ENCODE measurements at places on chromosomes 4 and X. TPM values are rescaled to one million over a fixed set of nuclear protein-coding genes. Genes with fewer than 3 reads are reported as not detected.

DNA sequence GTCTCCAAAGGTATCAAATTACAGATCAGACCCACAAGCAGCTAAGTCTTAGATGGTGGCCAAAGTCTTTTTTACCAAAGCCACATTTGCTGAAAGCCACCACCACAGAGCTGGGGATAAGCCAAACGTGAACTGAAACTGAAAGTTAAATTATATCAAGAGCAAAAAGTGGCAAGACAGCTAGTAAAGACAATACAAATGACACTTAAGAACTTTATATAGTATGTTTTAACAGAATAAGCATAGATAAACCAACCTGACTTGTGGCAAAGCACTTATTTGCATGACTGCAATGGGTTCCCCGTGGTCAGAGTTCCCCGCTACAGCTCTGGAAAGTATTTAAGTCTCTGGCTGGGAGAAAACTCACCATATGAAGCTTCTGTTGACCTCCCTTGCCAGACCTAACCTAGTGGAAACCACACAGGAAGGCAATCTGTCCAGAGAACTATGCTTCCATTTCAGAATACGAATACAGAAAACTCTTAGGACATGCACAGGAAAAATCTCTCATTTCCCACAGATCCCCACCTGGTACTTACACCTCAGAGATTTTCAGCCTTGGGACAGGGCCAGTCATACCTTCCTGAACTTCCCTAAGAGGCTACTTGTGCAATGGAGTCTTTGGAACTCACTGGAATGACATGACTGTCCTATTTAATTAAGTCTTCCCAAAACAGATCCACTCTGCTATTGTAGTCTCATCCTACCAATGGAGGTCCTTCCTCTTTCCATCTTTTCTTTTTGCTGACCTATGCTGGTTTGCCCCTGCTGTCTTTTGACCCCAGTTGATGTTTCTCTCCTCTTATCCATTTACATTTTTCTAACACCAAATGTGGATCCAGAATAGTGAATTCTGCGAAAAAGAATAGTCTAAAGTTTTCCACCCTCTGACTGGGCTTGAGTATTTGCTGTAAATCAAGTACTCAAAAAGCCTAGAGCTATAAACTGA, 225.1 kb downstream of the NR3C2 start:
- H3K27me3 ChIP-seq, result no peaks in the 10 kb centered on the region
- H3K4me1 ChIP-seq, result no peaks in the 10 kb centered on the region
- H3K4me3 ChIP-seq, result peak overlapping the region; percentile 27
- no peaks in the 10 kb centered on the region for H3K36me3 ChIP-seq
- no peak overlapping the region for H3K27ac ChIP-seq
- no peak for DNase-seq

GRCh38 chr4:94933799-94934198, 176.0 kb downstream of the BMPR1B start:
- H3K4me1 ChIP-seq, result no peaks in the 10 kb centered on the region
- no peak overlapping the region for H3K27ac ChIP-seq
- peaks cover 3% of the 10 kb centered on the region for H3K27me3 ChIP-seq
- no peak for DNase-seq

DNA sequence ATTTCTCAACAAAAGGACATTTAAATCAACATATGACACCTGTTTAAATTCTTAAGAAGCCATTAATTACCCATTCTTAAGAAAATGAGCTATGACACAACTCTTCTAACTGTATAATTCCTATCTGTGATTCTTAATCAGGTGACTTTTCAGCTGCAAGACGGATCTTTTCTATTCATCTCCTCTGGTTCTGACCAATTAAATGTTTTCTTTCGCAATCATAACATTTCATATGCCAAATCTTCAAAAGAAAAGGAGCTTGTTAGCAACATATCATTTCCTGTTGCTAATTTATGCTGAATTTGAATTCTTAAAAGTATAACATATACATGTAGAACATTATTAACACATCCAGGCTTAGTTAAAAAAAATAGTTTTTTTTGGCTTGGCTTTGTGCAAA, 62.5 kb downstream of the SEL1L3 start:
- H3K4me3 ChIP-seq, result no peak overlapping the region
- peaks cover 14% of the 10 kb centered on the region for H3K36me3 ChIP-seq
- DNase-seq, result no peak
- H3K4me1 ChIP-seq, result peaks cover 21% of the 10 kb centered on the region
- peaks cover 1% of the 10 kb centered on the region for H3K27me3 ChIP-seq

DNA sequence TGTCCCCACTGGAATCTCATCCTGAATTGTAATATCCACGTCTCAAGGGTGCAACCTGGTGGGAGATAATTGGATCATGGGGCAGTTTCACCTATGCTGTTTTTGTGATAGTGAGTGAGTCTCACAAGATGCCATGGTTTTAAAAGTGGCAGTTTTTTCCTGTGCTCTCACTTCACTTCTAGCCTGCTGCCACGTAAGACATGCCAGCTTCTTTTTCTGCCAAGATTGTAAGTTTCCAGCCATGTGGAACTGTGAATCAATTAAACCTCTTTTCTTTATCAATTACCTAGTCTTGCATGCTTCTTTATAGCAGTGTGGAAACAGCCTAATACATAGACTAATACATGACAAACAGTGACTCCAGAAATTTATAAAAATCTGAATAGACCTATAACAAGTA, 1131.8 kb downstream of the PCDH7 start:
- H3K27ac ChIP-seq, result no peak overlapping the region
- no peaks in the 10 kb centered on the region for H3K36me3 ChIP-seq
- H3K4me1 ChIP-seq, result no peaks in the 10 kb centered on the region
- no peak for DNase-seq

SPINK2 gene
- total RNA-seq, result not detected

GRCh38 chr4:182286035-182286434, 42.8 kb downstream of the TENM3 start:
- DNase-seq, result peak; percentile 50
- no peak overlapping the region for H3K4me3 ChIP-seq
- H3K27ac ChIP-seq, result no peak overlapping the region

- no peak overlapping the region for H3K4me3 ChIP-seq
- peaks cover 15% of the 10 kb centered on the region for H3K4me1 ChIP-seq
- H3K27me3 ChIP-seq, result no peaks in the 10 kb centered on the region
- no peak for DNase-seq
- H3K36me3 ChIP-seq, result no peaks in the 10 kb centered on the region
Measured at GRCh38 chrX:13092455-13092941, 48.1 kb upstream of the FAM9C start.

DNA sequence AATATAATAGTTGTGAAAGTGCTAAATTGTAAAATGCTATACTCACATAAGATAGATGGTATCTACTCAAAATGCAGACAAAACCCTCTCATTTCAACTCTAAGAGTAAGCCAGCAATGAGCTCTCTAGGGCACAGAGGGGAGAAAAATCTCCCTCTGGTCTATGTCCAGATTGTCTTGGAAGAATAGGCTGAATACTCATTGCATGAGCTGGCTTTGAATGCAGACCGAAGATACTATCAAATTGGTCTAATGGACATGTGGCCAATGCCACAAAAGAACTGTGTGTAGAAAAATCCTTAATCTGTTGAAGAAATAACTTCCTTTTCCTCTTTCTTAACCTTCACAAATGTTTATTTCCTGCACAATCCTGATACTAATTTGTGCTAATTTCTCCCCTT, 3.5 kb downstream of the ZXDA start:
- peak overlapping the region; percentile 70 for H3K27ac ChIP-seq
- H3K27me3 ChIP-seq, result no peaks in the 10 kb centered on the region
- H3K36me3 ChIP-seq, result no peaks in the 10 kb centered on the region
- H3K4me1 ChIP-seq, result peaks cover 41% of the 10 kb centered on the region
- DNase-seq, result peak; percentile 76
- peak overlapping the region; percentile 68 for H3K4me3 ChIP-seq

- peak; percentile 88 for DNase-seq
- peaks cover 28% of the 10 kb centered on the region for H3K4me1 ChIP-seq
- peak overlapping the region; percentile 94 for H3K27ac ChIP-seq
- H3K27me3 ChIP-seq, result no peaks in the 10 kb centered on the region
- peak overlapping the region; percentile 66 for H3K4me3 ChIP-seq
Measured at GRCh38 chrX:100995469-100995868, 26.0 kb downstream of the ARL13A start.

ADGRG4 gene
- total RNA-seq, result not detected

- H3K27me3 ChIP-seq, result peaks cover 5% of the 10 kb centered on the region
- no peak for DNase-seq
- no peak overlapping the region for H3K4me3 ChIP-seq
- peaks cover 7% of the 10 kb centered on the region for H3K4me1 ChIP-seq
- no peaks in the 10 kb centered on the region for H3K36me3 ChIP-seq
Measured at GRCh38 chr4:53637348-53637747, 46.1 kb upstream of the LNX1 start.

DNA sequence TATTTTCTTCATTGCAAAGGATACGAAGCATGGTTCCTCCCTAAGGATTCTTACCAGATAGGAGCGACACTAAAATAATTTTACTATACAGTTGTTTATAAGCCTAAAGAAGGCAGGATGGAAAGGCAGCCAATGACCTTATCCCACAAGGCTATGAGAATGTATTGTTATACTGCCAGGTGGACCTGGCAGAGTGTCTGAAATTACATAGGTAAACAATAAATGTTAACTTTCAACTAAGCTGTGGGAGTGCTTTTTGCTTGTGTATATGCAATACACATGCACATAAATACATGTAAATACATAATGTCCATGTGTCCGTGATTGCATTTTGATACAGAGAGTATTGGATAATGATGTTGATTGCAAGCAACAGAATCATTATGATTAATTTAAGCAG, 850.6 kb downstream of the CENPC start:
- H3K4me3 ChIP-seq, result no peak overlapping the region
- H3K36me3 ChIP-seq, result no peaks in the 10 kb centered on the region
- no peaks in the 10 kb centered on the region for H3K4me1 ChIP-seq
- no peak for DNase-seq

ZFP92 gene
- 0.38 TPM for total RNA-seq

DNA sequence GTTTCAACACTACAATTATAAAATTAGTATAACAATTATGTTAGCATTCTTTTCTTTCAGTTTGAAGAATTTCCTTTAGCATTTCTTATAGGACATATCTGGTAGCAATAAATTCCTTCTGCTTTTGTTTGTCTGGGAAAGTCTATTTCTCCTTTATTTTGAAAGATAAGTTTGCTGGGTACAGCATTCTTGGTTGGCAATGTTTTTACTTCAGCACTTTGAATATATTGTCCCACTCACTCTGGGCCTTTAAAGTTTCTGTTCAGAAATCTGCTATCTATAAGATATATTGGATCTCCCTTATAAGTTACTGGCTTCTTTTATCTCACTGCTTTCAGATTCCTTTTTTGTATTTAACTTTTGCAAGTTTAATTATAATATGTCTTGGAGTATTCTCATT, 222.1 kb downstream of the PARM1 start:
- no peaks in the 10 kb centered on the region for H3K4me1 ChIP-seq
- H3K27ac ChIP-seq, result no peak overlapping the region
- no peaks in the 10 kb centered on the region for H3K27me3 ChIP-seq
- DNase-seq, result no peak
- no peak overlapping the region for H3K4me3 ChIP-seq

DNA sequence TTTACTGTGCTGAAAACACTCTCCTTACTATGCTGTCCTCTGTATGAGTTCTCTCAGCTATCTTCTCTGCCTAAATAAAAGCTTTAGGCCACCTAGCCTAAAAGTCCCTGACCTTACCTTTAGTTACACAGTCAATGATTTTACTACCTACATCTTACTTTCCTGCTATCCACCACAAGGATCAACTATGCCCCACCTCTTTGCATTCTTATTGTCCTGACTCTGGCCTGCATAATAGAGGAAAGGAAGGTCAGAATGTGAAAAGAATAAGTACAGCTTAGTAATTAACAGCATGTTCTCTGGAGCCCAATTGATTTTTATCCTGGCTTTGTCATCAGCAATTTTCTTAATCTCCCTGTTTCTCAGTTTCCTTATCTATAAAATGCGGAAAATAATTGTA, 1257.8 kb downstream of the RPA4 start:
- peaks cover 10% of the 10 kb centered on the region for H3K4me1 ChIP-seq
- H3K27me3 ChIP-seq, result no peaks in the 10 kb centered on the region
- no peak for DNase-seq

USP17L22 gene
- not detected for total RNA-seq

GRCh38 chrX:151870602-151871001, 42.1 kb upstream of the MAGEA4 start:
- H3K4me3 ChIP-seq, result peak overlapping the region; percentile 21
- H3K36me3 ChIP-seq, result no peaks in the 10 kb centered on the region

KCTD8 gene
- not detected for total RNA-seq

GRCh38 chr4:152063621-152064240, 302.9 kb upstream of the GATB start:
- no peak overlapping the region for H3K27ac ChIP-seq
- H3K27me3 ChIP-seq, result peaks cover 5% of the 10 kb centered on the region
- H3K36me3 ChIP-seq, result no peaks in the 10 kb centered on the region
- DNase-seq, result peak; percentile 47
- no peak overlapping the region for H3K4me3 ChIP-seq

SFRP2 gene
- total RNA-seq, result not detected

GRCh38 chr4:174582463-174582862, 60.2 kb upstream of the HPGD start:
- H3K4me1 ChIP-seq, result no peaks in the 10 kb centered on the region
- DNase-seq, result no peak

FGA gene
- total RNA-seq, result not detected

ABLIM2 gene
- total RNA-seq, result not detected

- H3K27ac ChIP-seq, result no peak overlapping the region
- DNase-seq, result no peak
- no peak overlapping the region for H3K4me3 ChIP-seq
- H3K4me1 ChIP-seq, result no peaks in the 10 kb centered on the region
- no peaks in the 10 kb centered on the region for H3K36me3 ChIP-seq
Measured at GRCh38 chrX:112359906-112360305, 277.3 kb upstream of the TRPC5 start.

GRCh38 chrX:46169808-46170207, 375.4 kb downstream of the ZNF674 start:
- no peak overlapping the region for H3K4me3 ChIP-seq
- no peak overlapping the region for H3K27ac ChIP-seq
- no peaks in the 10 kb centered on the region for H3K36me3 ChIP-seq
- H3K27me3 ChIP-seq, result peaks cover 5% of the 10 kb centered on the region

HSFX3 gene
- total RNA-seq, result not detected

DNA sequence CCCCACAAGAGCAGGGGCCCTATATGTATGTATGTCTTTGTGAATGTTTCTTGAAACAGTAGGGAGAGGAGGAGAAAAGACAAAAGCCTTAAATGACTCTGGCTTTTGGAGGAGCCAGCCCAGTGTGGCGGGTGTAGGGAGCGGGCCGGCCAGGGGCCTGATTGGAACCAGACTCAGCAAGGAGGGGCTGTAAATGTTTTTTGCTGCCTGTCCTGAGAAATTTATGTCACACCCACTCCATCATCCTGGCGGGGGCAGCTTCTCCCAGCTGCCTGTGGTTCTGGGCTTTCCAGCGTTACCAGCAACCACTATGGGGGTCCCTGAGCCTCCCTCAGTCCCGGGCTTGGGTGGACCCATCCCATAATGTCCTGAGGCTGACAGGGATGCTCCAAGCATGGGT, 130.8 kb downstream of the PJA1 start:
- H3K36me3 ChIP-seq, result no peaks in the 10 kb centered on the region
- peaks cover 18% of the 10 kb centered on the region for H3K27me3 ChIP-seq
- H3K27ac ChIP-seq, result no peak overlapping the region
- no peaks in the 10 kb centered on the region for H3K4me1 ChIP-seq

GIMD1 gene
- total RNA-seq, result not detected

RAB9B gene
- total RNA-seq, result 0.25 TPM
